ENCODE measurements at places on chromosomes 1 and 21. TPM values are rescaled to one million over a fixed set of nuclear protein-coding genes. Genes with fewer than 3 reads are reported as not detected.

The FCRL3 gene
- total RNA-seq: not detected

The RYR2 gene
- not detected for total RNA-seq

The GJA5 gene
- not detected for total RNA-seq

The AVPR1B gene
- not detected for total RNA-seq

The SPRR4 gene
- not detected for total RNA-seq

The TMEM50A gene
- total RNA-seq: 73.5 TPM

The UTP25 gene
- 11.4 TPM for total RNA-seq

The RRAGC gene
- total RNA-seq: 28.8 TPM

The HMGCS2 gene
- total RNA-seq: not detected

The OR2L5 gene
- not detected for total RNA-seq

The S100A14 gene
- total RNA-seq: 0.40 TPM

The LRRIQ3 gene
- total RNA-seq: 0.82 TPM

The ADGRB2 gene
- total RNA-seq: 5.8 TPM

The GOLT1A gene
- 4.7 TPM for total RNA-seq

The COL9A2 gene
- 0.34 TPM for total RNA-seq

Measured in A549 treated with CpdA at 1 μM for 4 hours (cell line).